ENCODE measurements at places on chromosomes 6 and 20.

GRCh38 chr6:75386050-75386770 lies 101.6 kb upstream of the TMEM30A start:
- no peaks in the 10 kb centered on the region for H3K27me3 ChIP-seq
- H3K27ac ChIP-seq: no peak overlapping the region
- H3K4me1 ChIP-seq: peaks cover 21% of the 10 kb centered on the region
- no peaks in the 10 kb centered on the region for H3K36me3 ChIP-seq

GRCh38 chr6:136334853-136335252 lies 45.2 kb upstream of the BCLAF1 start:
- H3K27ac ChIP-seq: no peak overlapping the region
- H3K36me3 ChIP-seq: no peaks in the 10 kb centered on the region
- H3K4me3 ChIP-seq: no peak overlapping the region
- H3K4me1 ChIP-seq: no peaks in the 10 kb centered on the region

GRCh38 chr6:19831358-19831757 lies 5.8 kb upstream of the ID4 start:
- no peak overlapping the region for H3K4me3 ChIP-seq
- H3K27me3 ChIP-seq: no peaks in the 10 kb centered on the region
- no peak overlapping the region for H3K27ac ChIP-seq
- H3K36me3 ChIP-seq: no peaks in the 10 kb centered on the region

- H3K27ac ChIP-seq: no peak overlapping the region
- H3K36me3 ChIP-seq: no peaks in the 10 kb centered on the region
- H3K4me1 ChIP-seq: no peaks in the 10 kb centered on the region
- no peak for DNase-seq
Measured at GRCh38 chr20:31630187-31630790, 7.4 kb upstream of the COX4I2 start.
